NCI-H345 (cell line): ENCODE measurements at places on chromosomes 7 and 10.

GRCh38 chr10:9625304-9625703, 1392.4 kb upstream of the CELF2 start:
- DNase-seq = no peak

DNA sequence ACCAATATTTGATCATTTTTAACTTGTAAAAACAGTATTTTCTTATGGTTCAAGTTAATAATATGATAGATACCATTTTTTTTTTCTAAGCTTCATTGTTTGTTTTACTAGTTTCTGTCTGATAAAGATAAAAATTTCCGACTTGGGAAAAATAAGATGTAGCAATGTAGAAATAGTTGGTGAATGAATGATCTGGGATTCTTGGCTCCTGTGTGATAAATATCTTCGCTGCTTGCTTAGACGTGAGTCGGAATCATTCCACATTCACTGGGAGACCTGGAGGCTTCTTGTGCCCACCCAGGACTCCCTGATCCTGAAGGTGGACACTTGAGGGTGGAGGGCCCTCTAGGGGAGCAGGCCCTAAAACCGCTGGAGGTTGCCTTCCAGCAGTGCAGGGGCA, 47.9 kb downstream of the EXOC4 start:
- no peak for DNase-seq

DNA sequence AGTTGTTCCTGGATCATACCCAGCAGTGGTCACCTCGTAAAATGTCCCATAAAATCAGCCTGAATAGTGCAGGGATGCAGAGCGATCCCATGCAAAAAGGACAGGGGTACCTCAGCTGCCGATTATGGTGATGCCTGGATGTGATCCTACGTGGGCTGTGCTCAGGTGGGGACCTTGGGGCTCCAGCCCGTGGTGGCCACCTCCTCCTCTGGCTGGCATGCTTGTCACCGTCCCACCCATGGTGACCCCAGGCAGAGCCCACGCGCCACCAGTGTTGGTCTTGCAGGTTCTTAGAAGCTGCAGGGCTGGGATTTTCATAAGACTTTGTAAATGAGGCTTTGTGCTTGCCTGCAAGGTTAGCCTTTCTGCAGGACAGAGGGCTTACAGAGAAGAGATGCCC, 97.2 kb downstream of the GLRX3 start:
- DNase-seq = no peak

DNA sequence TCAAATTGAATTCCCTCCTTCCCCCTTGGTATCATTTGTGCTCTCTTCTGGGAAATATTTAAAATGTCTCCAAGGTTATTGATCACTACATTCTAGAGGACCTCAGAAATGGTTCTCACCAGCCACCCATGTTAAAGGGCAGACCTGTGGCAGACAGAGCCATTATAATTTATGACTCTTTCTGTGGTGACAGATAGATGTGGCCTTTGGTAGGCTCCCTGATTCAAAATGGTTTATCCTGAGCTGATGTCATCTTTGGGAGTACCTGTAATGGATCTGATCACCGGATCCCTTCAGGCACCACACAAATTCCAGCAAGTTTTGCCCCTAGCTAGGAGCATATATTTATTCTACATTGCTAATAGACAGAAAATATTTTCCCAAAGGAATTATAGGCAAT, 267.5 kb downstream of the SDK1 start:
- no peak for DNase-seq

GRCh38 chr10:129094861-129095260, 372.2 kb upstream of the MGMT start:
- no peak for DNase-seq

- peak; percentile 15 for DNase-seq
Measured at GRCh38 chr10:124565565-124566221, 104.1 kb downstream of the LHPP start.

- no peak for DNase-seq
Measured at GRCh38 chr7:92884218-92884617, 47.8 kb upstream of the CDK6 start.

GRCh38 chr7:88042157-88042556, 108.1 kb downstream of the ADAM22 start:
- no peak for DNase-seq

GRCh38 chr7:27202862-27203134, 2.9 kb upstream of the HOXA13 start:
- DNase-seq = no peak

- DNase-seq = no peak
Measured at GRCh38 chr10:70515035-70515667, 36.6 kb downstream of the PALD1 start.

DNA sequence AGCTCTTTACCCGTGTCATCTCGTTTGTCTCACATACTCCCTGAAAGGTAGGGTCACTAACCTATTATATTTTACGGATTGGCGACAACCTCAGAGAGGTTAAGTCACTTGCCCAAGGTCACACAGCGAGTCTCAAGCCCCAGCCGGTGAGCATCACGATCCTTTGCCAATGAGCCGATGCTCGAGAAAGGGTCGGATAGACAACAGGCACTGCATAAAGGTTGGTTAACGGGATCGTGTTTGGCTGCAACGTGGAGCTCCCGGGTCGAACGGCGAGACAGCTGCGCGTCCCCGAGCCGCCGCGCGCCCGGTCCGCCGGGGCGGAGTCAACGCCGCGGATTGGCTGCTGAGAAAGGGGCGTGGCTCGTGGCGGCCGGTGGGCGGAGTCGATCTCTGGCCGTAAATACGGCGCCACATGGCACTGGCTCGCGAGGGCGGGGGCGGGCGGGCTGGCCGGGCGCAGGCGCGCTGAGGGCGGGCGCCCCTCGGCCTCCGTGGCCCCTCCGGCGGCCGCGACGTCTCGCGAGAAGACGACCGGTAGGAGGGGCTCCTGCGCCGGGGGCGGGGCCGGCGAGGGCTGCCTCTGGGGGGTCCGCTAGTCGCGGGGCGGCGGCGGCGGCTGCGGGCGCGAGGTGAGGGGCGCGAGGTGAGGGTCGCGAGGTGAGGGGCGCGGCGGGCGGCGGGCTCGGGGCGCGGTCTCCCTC, at the start of gene CHST12:
Gene CHST12 (plus strand): TSS at position 598 of the 704 bp plus-strand sequence. CDS start 29,029 bp downstream, outside the sequence.
- peak; percentile 94 for DNase-seq

DNA sequence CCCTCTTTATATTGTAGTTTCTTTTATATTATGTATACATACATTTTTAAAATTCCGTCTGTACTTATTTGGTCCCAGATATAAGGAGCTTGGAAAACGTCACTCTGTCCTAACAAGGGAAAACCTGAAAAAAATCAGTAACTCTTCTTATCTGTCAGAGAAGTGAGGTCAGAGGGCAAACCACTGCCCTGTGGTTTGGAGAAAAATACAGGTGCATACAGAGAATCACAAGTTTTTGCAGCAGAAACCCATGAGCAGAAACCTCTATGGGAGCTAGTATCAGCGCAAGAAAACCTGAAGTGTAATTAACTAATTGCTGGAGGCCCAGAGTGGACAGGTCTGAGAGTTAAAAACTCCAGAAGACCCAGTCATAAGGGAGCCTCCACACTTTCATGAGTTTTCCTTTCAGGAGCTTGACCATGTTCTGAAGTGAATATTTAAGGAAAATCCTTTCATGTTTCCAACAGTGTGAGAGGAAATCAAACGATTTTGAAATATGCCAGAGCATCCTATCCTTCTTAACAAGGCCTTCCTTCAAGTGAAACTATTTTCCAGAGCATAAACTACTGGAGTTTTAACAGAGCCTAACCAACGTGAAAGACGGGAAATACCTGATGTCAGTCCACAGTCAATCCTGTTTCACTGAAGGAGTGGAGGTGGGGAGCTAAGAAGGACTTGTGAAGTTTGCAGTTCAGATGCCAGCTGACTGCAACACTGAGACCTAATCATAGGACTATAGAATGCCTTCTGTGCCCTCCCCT, 290.8 kb upstream of the BMPER start:
- DNase-seq = no peak

DNA sequence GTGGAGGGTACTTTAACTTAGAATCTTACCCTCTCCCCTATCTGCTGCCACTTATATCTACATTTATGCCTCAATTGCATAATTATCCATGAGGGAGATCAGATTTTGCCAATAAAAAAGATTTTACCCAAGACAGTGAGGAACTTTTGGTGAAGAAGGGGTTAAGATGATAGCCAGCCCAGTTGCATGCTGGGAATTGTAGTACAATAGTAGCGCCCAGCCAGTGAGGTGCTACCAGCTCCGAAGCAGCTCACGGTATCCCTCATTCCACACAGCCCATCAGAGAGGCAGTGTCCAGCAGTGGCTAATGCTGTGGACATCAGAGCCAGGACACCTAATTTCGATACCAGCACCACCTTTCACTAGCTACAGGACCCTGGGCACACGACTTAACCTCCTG, 5.9 kb upstream of the LGI1 start:
- no peak for DNase-seq

DNA sequence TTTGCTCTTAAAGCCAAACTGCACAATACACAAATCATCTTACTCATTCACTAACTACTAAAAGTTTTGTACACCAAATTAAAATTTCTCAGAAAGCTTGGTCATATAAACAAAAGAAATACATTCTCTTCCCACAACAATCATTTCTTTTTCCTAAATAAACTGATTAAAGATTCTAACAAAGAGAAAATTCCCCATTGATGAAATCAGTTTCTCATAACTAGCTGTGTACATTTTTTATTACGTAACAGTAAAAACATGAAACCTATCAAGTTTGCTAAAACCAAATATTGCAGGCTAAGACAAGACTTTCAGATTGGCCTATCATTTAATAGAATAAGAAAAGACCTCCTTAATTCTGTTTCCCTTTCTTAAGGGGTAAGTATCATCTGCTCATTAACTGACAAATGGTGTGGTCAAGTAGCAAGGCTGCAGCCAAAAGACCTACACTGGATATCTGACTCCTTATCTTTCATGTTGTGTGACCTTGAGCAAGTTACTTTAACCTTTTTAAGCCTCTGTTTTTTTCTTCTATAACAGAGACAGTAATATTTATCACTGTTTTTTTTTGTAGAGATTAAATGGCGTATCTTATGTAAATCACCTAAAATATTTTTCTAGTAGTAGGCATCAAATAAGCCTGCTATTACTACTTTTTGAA, 22.4 kb downstream of the NAMPT start:
- no peak for DNase-seq

- peak; percentile 52 for DNase-seq
Measured at GRCh38 chr10:15106352-15107013, 9.3 kb downstream of the RPP38 start.

DNA sequence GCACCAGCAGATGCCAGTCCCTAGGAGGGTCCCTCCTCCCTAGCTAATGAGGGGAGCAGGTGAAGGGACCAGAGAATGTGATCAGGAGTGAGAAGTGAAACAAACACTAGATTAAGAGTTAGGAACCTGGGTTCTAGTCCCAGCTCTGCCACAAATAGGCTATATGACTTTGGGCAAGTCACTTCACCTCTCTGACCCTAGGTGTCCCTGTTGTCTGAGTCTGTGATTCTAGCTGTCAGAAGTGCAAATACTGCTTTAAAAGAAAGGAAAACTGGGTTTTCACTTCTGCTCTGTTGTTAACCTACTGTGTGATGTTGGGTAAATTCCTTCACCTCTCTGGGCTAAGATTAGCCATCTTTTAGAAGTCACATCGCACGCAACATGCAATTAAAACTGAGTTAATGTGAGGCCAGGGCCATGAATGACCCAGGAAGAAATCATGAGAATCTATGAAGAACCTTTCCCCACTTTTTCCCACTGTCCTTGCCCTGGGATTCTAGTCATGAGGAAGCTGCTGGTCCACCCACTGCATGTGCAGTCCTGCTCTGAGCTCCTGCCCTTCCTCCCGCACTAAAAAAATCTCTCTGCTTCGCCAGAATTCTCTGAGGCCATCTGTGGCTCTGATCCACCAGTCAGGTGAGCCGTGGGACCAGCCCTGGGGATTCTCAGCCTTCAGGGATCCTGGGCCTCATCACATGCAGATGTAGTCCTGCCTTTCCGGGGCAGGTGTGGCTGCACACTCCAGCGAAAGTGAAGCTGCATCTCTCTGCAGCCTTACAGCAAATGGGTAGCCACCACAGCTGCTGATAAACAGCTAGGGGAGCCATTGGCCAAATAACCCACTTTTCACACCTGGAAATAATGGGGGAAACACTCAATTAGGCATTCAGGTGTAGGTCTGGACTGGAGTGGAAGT, 181.7 kb downstream of the PLXNA4 start:
- no peak for DNase-seq

GRCh38 chr7:20508109-20508508, 107.4 kb upstream of the ABCB5 start:
- DNase-seq = no peak

GRCh38 chr7:83941300-83941699, 253.3 kb downstream of the SEMA3A start:
- DNase-seq = no peak

DNA sequence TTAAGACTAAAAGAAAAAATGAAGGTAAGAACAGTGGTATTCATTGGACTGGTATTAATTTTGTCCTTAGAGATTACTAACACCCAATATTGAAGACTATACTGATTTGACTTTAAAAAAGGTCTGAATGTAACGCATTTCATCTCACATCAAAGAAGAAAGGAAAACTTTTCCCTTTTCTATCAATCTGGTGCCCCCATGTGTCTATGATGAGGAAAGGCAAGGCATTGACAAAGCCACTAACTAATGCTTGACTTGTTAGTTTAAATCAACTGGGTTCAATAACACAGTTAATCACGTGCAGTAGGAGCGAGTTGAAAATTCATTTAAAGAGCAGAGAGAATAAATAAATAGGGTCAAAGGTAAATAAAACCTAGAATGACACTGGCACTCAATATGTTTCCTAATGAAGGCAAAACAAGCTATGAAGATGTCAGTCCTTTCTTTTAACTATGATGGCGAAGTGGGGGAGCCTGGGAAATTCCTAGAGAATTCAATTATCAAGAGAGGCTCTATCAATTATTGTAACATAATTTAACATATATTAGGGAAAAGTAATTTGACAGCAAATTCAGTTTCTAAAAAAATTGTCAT, 180.9 kb downstream of the ANK3 start:
- DNase-seq = peak; percentile 26

DNA sequence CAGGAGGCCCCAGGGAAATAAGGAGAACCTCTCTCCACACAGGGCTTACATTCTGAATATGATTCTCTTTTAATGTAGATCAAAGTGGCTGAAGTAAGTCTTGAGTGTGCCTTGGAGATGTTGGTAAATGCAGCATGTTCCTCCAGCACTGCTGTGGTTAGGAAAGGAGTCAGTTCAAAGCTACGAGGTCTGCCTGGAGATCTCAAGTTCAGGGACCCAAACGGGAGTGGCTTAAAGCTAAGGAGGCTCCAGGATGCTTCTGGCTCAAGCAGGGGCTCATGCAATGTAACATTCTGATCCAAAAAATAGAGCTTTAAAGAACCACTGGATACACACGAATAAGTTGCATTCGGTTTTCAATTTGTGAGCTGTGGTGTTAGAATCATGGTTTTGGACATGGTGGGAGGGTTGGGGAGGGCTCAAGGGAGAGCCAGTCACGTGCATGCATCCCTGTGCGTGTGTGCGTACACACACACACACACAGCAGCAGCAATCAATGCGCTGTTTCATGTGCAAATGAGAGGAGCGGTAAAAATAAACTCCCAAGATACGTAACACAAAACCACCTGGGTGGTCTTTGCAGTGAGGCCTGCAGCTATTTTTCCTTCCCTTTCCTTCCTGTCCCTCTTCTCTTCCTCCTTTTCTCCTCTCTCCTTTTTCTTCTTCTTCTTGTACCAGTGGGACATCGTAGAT, 70.5 kb downstream of the AOAH start:
- DNase-seq = no peak
